Activated T-cell treated with anti-CD3 and anti-CD28 coated beads, Interleukin-2, amount 50 U/mL, for 24 hours (primary cell): ENCODE measurements at places on chromosomes 7 and 10.
A peak's percentile ranks its signal among the peaks of the same experiment; 100 is the strongest.

- H3K4me3 ChIP-seq, result no peak overlapping the region
- no peaks in the 10 kb centered on the region for H3K27me3 ChIP-seq
- peaks cover under 1% of the 10 kb centered on the region for H3K4me1 ChIP-seq
- no peak overlapping the region for H3K27ac ChIP-seq
- DNase-seq, result no peak
- H3K36me3 ChIP-seq, result no peaks in the 10 kb centered on the region
Observed at GRCh38 chr7:80319461-80319860, 184.8 kb downstream of the GNAI1 start.

- H3K27ac ChIP-seq, result no peak overlapping the region
- no peak for DNase-seq
- no peaks in the 10 kb centered on the region for H3K27me3 ChIP-seq
- H3K4me3 ChIP-seq, result no peak overlapping the region
- H3K36me3 ChIP-seq, result no peaks in the 10 kb centered on the region
Observed at GRCh38 chr7:30800785-30801252, 29.6 kb downstream of the MINDY4 start.

GRCh38 chr10:32408690-32409089 is 37.2 kb upstream of the CCDC7 start:
- H3K27me3 ChIP-seq, result no peaks in the 10 kb centered on the region
- DNase-seq, result no peak
- H3K4me3 ChIP-seq, result no peak overlapping the region
- H3K36me3 ChIP-seq, result no peaks in the 10 kb centered on the region
- H3K27ac ChIP-seq, result no peak overlapping the region

DNA sequence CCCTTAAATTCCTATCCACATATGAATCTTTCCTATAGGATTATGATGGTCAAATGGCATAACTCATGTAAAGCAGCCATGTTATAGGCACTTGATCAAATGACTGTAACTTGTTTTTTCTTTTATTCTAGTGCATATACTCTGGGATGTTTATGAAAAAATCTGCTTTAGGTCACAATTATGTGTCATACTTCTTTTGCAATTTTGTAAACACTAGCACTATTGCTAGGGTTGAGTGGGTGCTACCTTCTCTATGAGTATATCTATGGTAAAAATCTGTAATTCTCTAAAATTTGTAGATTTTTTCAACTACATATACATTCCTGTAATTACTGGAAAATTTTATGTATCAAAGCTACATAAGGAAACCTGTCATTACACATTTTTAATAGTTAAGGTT is 50.0 kb downstream of the HGF start:
- no peak overlapping the region for H3K27ac ChIP-seq
- H3K27me3 ChIP-seq, result no peaks in the 10 kb centered on the region
- no peaks in the 10 kb centered on the region for H3K36me3 ChIP-seq
- no peak overlapping the region for H3K4me3 ChIP-seq
- no peaks in the 10 kb centered on the region for H3K4me1 ChIP-seq

DNA sequence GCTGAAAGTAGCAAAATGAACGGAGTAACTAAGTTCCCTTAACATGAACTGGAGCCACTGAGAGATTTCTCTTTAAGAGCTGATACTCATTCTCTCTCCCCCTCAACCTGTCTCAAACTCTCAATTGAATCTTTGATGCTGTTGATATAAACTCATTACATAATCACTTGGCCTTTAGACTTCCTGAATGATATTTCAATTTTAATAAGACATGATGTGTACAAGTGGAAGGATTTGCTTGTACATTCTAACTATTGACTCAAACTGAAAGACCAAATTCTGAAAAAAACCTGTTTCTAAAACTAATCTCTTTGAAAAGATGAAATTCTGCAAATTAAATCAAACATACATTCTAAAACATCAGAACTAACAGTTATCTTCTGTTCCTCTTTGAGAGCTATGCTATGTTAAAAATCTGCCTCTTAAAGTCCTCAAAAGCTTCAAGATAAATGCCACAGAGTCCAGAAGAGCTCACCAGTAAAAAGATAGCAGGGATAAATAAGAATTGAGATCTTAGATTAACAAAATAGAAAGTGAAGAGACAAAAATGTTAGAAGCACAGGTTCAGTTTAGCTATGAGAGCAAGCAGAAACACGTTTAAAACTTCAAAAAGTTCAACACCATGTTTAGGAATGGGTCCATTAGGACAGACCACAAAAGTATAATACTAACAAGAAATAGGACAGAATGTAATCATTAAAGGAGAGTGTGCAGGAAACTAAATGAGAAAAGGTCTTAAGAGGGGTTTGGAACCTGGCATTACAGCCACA is 46.1 kb downstream of the TNPO3 start:
- peak overlapping the region; percentile 4 for H3K4me3 ChIP-seq
- H3K36me3 ChIP-seq, result peaks cover 82% of the 10 kb centered on the region
- no peak for DNase-seq

DNA sequence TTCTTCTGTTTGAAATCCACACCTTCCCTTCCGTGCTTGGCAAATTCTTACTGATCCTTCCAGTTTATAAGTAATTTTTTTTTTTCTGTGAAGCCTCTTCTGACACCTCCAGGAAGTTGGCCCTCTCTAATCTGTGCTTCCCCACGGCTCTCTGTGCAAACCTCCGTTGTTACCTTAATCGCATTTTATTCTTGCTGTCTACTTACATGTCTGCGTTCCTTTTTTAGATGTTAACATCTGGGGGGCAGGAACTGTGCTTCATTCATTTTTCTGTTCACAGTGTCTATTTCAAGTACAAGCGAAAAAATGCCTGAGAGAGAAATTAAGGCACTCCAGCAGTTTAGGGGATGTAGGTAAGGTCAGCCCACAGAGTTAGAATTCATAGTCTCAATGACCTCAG is 8.4 kb upstream of the CAMK1D start:
- no peak for DNase-seq
- H3K27me3 ChIP-seq, result no peaks in the 10 kb centered on the region
- no peak overlapping the region for H3K4me3 ChIP-seq
- H3K4me1 ChIP-seq, result peaks cover 4% of the 10 kb centered on the region

DNA sequence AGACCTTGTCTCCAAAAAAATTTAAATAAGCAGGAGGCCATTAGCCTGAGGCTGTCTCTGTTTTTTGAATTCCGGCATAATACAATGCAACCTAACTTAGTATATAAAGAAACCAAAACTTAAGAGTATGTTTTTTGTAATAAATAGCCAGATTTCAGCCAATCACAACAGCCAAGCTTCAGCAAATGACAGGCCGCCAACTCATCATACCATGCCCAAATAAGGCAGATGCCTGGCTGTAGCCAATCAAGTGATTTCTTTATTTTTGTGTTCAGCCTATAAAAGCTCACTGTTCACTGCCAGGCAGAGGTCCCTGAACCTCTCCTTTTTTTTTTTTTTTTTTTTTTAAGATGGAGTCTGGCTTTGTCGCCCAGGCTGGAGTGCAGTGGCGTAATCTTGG is 12.7 kb upstream of the PURB start:
- H3K4me1 ChIP-seq, result peaks cover 12% of the 10 kb centered on the region
- no peak overlapping the region for H3K4me3 ChIP-seq
- DNase-seq, result no peak
- no peak overlapping the region for H3K27ac ChIP-seq
- H3K27me3 ChIP-seq, result no peaks in the 10 kb centered on the region

- H3K4me3 ChIP-seq, result no peak overlapping the region
- H3K4me1 ChIP-seq, result no peaks in the 10 kb centered on the region
- no peak overlapping the region for H3K27ac ChIP-seq
- H3K36me3 ChIP-seq, result no peaks in the 10 kb centered on the region
- no peak for DNase-seq
Observed at GRCh38 chr7:158389514-158390425, 197.9 kb downstream of the PTPRN2 start.

DNA sequence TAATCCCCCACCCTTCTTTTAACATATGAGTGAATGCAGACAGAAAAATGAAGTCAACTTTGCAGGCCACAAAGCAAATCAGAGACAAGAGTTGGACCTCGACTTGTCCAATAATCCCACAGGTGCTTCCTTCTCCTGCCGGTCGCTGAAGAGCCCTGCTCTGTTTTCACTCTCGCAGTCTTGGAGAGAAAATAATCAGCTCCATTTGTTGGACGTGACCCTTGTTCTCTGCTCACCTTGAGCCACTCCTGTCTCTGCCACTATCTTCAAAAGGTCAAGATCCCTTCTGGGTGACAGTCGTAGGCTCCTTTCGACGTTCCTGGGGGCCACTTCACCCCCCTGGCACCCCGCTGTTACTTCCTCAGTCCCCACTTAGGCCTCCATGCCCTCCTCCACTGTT is 2.8 kb upstream of the KLF6 start:
- no peak overlapping the region for H3K27ac ChIP-seq
- H3K36me3 ChIP-seq, result peaks cover 20% of the 10 kb centered on the region
- DNase-seq, result no peak
- H3K4me1 ChIP-seq, result peaks cover 19% of the 10 kb centered on the region
- no peak overlapping the region for H3K4me3 ChIP-seq

DNA sequence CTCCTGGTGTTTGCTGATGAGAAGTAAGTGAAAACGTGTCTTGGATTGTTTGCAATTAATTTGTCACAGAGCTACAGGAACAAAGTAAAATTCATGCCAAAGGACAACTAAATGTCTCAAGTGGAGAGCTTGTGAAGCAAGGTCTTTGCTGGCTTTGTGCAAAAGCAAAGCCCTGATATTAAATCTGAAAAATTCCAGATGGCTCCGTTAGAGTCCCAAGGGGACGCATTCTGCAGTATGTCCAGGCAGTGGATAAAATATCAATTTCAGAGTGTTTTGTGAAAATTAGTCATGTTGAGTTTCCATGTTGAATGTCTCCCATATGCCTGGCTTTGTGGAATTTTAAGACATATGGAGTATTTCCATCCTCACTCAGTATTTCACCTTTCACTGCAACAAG is 102.5 kb upstream of the PTN start:
- H3K4me3 ChIP-seq, result no peak overlapping the region
- no peaks in the 10 kb centered on the region for H3K27me3 ChIP-seq
- no peak overlapping the region for H3K27ac ChIP-seq

DNA sequence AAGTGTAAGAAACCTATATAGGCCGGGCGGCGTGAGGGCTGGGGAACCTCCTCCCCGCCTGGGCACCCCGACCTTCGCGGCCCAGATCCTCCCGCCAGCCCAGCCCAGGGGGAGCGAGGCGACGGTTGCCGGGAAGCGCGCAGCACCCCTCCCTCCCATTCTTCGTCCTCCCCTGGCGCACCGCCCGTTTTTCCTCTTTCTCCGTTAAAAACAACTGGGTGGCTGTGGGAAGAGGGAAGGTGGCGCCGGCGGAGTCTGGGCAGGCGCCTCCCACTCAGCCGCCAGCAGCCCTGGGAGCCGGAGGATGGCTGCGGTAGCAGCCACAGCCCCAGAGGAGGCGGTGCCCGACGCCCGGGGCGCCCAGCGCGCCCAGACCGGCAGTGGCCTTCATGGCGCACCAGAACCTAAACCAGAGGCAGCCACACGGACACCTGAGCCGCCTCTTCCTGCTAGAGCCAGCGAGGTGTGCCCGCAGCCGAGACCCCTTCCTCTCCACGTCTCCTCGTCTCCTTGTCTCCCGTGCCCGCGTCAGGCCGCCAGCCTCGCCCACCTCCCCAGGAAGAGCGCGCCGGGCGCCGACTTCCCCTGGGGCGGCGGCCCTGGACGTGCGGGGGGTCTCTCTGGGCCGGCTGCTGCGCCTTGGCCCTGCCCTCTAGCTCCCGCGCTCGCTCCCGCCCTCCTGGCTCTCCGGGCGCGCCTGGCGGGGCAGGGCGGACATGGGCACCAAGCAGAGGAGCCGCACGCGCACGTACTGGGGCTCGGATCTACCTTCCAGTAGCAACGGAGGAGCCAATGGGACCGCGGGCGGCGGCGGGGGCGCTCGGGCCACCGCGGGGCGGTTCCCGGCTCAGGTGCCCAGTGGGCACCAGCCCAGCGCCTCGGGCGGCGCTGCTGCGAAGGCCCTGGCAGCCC is 32.8 kb upstream of the SFTPD start:
- H3K36me3 ChIP-seq, result no peaks in the 10 kb centered on the region
- peaks cover 25% of the 10 kb centered on the region for H3K4me1 ChIP-seq
- no peak overlapping the region for H3K27ac ChIP-seq
- H3K4me3 ChIP-seq, result peak overlapping the region; percentile 69
- peaks cover 87% of the 10 kb centered on the region for H3K27me3 ChIP-seq

GRCh38 chr10:110361800-110362456 is 57.2 kb upstream of the SMNDC1 start:
- H3K36me3 ChIP-seq, result no peaks in the 10 kb centered on the region
- no peaks in the 10 kb centered on the region for H3K27me3 ChIP-seq
- no peak for DNase-seq
- peak overlapping the region; percentile 64 for H3K27ac ChIP-seq
- peaks cover 90% of the 10 kb centered on the region for H3K4me1 ChIP-seq

DNA sequence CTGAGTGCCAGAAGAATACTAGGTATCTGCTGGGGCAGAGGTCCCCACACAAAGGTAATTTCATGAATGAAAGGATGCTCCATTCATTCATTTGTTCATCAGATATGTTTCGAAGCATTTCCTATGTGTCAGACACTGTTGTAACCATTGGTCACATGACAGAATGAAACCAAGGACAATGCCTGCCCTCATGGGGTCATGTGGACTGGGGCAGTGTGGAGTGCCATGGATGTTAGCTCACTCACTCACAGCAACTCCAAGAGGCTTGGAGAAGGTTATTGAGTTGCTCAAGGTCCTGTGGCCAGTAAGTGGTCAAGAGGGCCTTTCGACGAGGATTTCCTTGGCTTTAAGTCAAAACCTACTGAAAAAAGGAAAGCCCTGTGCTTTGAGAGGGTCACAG is 223.5 kb downstream of the ARHGAP12 start:
- H3K27me3 ChIP-seq, result no peaks in the 10 kb centered on the region
- H3K4me1 ChIP-seq, result peaks cover 32% of the 10 kb centered on the region
- H3K27ac ChIP-seq, result no peak overlapping the region

- no peak overlapping the region for H3K27ac ChIP-seq
- no peak for DNase-seq
- H3K27me3 ChIP-seq, result no peaks in the 10 kb centered on the region
Observed at GRCh38 chr7:4198301-4198700, 483.8 kb upstream of the FOXK1 start.

DNA sequence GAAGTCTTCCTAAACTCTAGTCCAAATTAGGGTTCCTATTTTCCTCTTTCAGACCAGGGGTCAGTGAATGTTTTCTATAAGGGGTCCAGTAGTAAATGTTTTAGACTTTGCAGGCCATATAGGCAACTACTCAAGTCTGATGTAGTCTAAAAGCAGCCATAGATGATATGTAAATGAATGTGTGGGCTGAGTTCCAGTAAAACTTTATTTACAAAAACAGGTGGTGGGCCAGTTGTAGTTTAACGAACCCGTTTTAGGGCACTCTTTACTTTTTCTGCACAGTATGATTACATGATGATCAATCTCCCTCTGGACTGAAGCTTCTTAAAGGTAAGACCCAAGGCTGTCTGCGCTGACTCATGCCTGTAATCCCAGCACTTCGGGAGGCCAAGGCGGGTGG is 243.6 kb downstream of the CAMK1D start:
- no peak overlapping the region for H3K4me3 ChIP-seq
- H3K27me3 ChIP-seq, result no peaks in the 10 kb centered on the region
- DNase-seq, result no peak
- H3K27ac ChIP-seq, result peak overlapping the region; percentile 5
- peaks cover 86% of the 10 kb centered on the region for H3K4me1 ChIP-seq

DNA sequence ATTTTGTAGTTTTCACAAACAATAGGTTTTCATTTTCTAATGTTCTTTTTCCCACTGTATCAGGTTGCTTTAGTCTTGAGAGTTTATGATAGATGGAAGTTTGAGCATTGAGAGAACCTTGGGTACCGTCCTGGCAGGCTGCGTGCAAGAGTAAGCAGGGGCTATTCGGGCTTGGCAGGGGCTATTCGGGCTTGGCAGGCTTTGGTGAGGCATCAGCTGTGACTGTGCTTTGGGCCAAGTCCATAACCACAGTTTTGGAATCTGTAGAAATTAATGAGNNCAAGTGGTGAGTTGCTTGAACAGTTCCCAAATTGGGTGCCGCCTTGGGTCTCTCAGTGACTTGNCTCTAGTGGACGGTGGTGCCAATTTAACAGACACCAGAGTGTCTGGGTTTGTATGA is 424.6 kb downstream of the PAXIP1 start:
- no peaks in the 10 kb centered on the region for H3K27me3 ChIP-seq
- no peak overlapping the region for H3K27ac ChIP-seq
- DNase-seq, result no peak
- no peak overlapping the region for H3K4me3 ChIP-seq
- H3K36me3 ChIP-seq, result no peaks in the 10 kb centered on the region
- H3K4me1 ChIP-seq, result no peaks in the 10 kb centered on the region
